Activated naive CD4-positive, alpha-beta T cell treated with anti-CD3 and anti-CD28 coated beads, Interleukin-2, amount 10 ng/mL, durations not matched to agents 5 hours and 36 hours (primary cell): ENCODE measurements at places on chromosomes 5 and 9. TPM values are rescaled to one million over a fixed set of nuclear protein-coding genes. Genes with fewer than 3 reads are reported as not detected.

Gene PCDHB15
- total RNA-seq, result not detected

Gene NEUROG1
- total RNA-seq, result not detected

Gene ITK
- total RNA-seq, result 313 TPM

Gene ANKRA2
- 21.0 TPM for total RNA-seq

Gene SELENOP
- total RNA-seq, result not detected

Gene GABRA1
- total RNA-seq, result not detected

Gene SPEF2
- total RNA-seq, result 5.5 TPM

Gene IFNA2
- total RNA-seq, result not detected
